ENCODE measurements at places on chromosomes 1 and 21. TPM values are rescaled to one million over a fixed set of nuclear protein-coding genes. Genes with fewer than 3 reads are reported as not detected.

- no peak for DNase-seq
- H3K4me1 ChIP-seq, result peaks cover 4% of the 10 kb centered on the region
- peak overlapping the region; percentile 53 for H3K27ac ChIP-seq
- H3K27me3 ChIP-seq, result no peaks in the 10 kb centered on the region
- no peak overlapping the region for H3K4me3 ChIP-seq
- peaks cover 15% of the 10 kb centered on the region for H3K36me3 ChIP-seq
These were observed 11.6 kb upstream of the CTRC start for GRCh38 chr1:15426492-15427279.

Gene ADAM30
- total RNA-seq, result not detected

- H3K27ac ChIP-seq, result no peak overlapping the region
- no peak overlapping the region for H3K4me3 ChIP-seq
- no peak for DNase-seq
- H3K4me1 ChIP-seq, result peaks cover 19% of the 10 kb centered on the region
- peaks cover 2% of the 10 kb centered on the region for H3K27me3 ChIP-seq
These were observed 1.7 kb downstream of the CD244 start for GRCh38 chr1:160860840-160861505.

GRCh38 chr21:26815197-26815596 lies 30.0 kb downstream of the ADAMTS1 start:
- no peak for DNase-seq
- H3K4me3 ChIP-seq, result no peak overlapping the region
- no peak overlapping the region for H3K27ac ChIP-seq
- no peaks in the 10 kb centered on the region for H3K36me3 ChIP-seq
- no peaks in the 10 kb centered on the region for H3K27me3 ChIP-seq

DNA sequence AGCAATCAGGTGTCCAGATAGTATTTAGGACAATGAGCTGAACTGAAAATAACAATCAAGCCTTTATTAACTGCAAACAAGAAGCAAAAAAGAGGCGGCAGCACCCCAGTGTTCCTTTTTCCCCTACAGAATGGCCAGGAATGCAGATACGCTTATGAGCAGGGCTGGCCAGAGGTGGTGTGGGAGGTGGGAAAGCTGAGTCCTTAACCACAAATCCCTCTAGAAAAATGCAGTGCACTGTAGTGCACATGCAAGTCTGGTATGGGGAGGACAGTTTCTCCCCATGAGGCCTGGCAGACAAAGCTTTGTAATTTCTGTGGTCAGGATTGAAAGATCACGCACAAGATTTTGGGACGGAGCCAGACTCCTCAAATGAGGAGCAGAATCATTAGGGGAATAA lies 10.7 kb upstream of the IFNAR1 start:
- H3K4me1 ChIP-seq, result peaks cover 1% of the 10 kb centered on the region
- no peak overlapping the region for H3K27ac ChIP-seq
- no peaks in the 10 kb centered on the region for H3K27me3 ChIP-seq
- H3K36me3 ChIP-seq, result no peaks in the 10 kb centered on the region
- no peak overlapping the region for H3K4me3 ChIP-seq

DNA sequence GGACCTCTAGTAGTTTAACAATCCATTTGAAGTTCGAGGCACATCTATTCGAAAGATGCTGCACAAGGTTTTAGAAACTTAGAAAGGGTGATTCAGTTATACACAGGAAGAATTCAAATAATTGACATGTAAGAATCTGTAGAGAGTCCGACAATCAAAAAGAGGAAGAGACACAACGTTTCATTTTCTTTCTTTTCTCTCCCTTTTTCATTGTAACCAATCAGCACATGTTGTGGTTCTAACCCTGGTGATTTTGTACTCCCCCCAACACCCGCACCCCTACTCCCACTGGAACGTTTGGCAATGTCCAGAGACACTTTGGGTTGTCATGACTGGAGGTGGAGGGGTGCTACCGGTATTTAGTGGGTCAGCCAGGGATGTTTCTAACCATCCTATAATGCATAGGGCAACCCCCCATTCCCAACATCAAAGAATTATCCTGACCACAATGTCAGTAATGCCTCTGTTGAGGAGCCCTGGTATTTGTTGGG lies 4.9 kb downstream of the TGFB2 start:
- no peak for DNase-seq
- no peaks in the 10 kb centered on the region for H3K36me3 ChIP-seq
- H3K27me3 ChIP-seq, result peaks cover 42% of the 10 kb centered on the region
- H3K27ac ChIP-seq, result no peak overlapping the region
- peaks cover 38% of the 10 kb centered on the region for H3K4me1 ChIP-seq

Gene LHX8
- not detected for total RNA-seq

GRCh38 chr1:178633056-178633455 lies 92.0 kb upstream of the RALGPS2 start:
- no peaks in the 10 kb centered on the region for H3K4me1 ChIP-seq
- H3K27ac ChIP-seq, result no peak overlapping the region
- DNase-seq, result no peak
- no peaks in the 10 kb centered on the region for H3K27me3 ChIP-seq
- H3K36me3 ChIP-seq, result no peaks in the 10 kb centered on the region
